ENCODE measurements at places on chromosomes 16 and 17. TPM values are rescaled to one million over a fixed set of nuclear protein-coding genes. Genes with fewer than 3 reads are reported as not detected.

The SCN4A gene
- total RNA-seq = 0.10 TPM

The AXIN2 gene
- total RNA-seq = 10.2 TPM

- no peak for DNase-seq
These were observed 15.6 kb downstream of the MRPS23 start for GRCh38 chr17:57834146-57834741.

DNA sequence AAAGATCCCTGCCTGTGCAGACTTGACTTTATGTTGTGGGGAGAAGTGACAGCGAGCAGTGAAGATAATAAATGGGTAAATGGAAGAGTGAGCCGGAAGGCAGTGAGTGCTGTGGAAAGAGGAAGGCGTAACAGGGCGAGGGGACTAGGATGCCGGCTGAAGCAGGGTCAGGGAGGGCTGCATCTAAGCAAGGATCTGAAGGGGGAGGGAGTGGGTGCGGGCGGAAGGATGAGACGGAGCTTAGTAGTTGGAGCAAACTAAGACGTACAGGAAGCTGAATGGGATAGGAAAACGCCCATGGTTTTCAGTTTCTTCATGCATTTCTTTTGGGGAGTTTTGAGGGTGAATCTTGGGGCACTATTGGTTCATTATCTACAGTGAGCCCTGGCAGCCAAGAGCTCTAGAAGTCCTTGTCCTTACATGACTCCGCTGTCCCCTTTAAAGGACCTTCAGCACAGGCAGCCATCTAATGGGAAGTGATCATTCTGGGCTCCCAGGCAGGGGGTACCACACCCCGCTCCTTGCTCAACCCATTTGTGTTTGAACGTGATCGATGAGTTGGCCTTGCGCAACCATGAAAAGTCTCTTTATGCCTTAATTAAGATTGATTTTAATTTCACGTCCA, 10.4 kb upstream of the NAT9 start:
- DNase-seq = no peak

DNA sequence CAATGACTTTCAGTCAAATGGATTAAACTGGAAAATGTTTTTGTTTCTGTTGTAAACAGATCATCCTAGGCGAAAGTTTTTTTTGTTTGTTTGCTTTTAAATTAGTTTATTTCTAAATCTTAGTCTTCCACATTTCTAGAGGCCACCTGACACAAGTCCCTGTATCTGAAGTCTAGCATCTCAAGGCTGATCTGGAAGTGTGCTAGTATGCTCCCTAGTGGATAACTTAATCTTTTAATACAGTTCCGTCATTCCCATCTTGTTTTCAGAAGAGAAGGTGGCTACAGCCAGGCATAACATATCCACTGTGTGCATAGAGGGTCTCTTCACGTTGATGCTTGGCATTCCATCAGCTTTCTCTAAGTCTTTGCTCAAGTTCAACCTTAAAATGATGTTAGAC, 7.6 kb downstream of the IFT20 start:
- DNase-seq = no peak

DNA sequence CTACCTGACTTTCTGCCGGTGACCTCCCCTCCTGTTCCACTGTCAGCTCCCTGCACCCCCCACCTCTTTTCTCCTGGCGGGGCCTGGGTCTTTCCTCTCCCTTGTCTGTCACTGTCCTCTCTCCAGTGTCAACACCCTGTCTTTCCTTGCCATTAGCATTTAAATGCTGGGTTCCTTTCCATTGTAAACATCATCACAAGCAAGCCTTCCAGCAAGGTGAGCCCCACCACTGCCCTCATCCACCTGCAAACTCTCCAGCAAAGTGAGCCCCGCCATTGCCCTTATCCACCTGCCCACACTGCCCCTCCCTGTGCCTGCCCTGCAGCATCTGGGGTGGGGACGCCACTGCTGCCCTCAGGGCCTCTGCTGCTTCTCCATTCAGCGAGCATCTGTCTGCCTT, 195.0 kb downstream of the ENGASE start:
- DNase-seq = no peak

DNA sequence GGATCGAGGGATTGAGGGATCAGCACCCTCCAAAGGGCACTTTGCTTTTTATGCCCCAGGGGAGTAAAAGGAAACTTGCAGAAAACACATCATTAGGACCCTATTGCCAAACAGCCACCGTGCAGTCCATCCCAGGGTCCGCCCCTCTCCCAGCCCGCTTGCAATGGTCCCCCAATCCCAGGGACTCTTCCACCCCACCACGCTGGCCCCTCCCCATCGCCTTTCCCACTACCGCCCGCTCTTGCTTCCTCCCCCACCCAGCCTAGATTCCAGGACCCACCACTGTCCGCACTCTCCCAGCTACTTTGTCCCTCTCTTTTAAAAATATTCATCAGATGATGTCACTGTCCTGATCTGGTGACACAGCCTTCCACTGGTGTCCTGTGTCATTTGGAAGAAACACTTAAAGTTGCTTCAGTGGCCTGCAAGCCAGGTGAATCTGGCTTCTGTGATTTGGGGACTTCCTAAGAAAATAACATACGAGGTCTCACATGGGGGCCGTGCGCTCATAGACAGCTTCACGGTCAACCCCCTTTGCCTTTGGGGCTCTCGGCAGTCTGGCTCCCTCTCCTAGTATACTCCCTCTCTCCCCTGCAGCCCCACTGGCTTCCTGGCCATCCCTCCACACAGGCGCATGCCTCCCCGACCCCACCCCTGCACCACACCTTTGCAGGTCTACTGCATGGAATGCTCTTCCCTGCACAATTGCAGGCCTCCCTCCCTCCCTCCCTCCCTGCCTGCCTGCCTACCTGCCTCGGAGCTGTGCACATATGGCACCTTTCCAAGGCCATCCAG, 127.9 kb downstream of the RBFOX3 start:
- DNase-seq = no peak

DNA sequence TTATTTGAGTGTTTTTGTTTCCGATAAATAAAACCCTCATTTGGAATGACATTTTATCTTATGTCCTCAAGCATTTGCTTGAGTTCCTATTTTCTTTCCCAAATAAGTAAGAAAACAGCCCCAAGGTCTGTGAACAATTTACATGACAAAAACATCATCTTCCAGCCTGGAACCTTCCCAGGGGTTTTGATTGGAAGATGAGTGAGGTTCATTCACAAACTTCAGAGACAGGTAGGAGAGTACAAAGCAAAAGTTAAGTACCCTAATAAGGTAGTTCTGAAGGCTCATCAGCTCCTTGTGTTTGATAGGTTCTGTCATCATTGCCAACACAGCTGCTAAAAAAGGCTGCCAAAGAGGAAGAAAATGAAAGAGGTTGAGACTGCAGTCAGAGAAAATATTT, 772.8 kb downstream of the CDH8 start:
- no peak for DNase-seq

GRCh38 chr16:72987480-72987901, 60.4 kb downstream of the ZFHX3 start:
- DNase-seq = no peak

GRCh38 chr16:88618182-88618955, 20.0 kb upstream of the IL17C start:
- no peak for DNase-seq
